ENCODE measurements at places on chromosomes 5 and 9.

- DNase-seq, result no peak
Measured at GRCh38 chr5:177353093-177353492, 1.6 kb upstream of the LMAN2 start.

GRCh38 chr5:102797322-102797884 is 42.3 kb downstream of the PAM start:
- no peak for DNase-seq

GRCh38 chr5:155025895-155026294 is 12.3 kb downstream of the KIF4B start:
- no peak for DNase-seq

DNA sequence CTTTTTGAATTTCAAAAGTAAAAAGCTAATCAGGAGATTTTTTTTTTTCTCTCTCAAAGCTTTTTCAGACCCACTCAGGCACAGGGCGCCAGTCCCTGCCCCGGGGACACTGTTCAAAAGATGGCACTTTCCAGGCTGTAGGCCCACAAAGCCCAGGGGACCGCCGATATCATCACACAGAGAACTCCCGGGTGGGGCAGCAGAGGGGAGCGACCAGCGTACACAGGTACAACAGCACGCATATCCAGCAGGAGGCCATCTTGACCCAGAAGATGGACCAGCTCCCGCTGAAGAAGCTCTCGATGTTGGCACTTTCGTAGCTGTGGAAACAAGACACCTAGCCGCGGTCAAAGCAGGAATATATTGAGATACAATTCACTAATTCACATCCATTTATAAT is 108.3 kb downstream of the THBS4 start:
- no peak for DNase-seq

GRCh38 chr9:86741311-86742208 is 205.7 kb downstream of the GAS1 start:
- DNase-seq, result no peak

- no peak for DNase-seq
Measured at GRCh38 chr9:124139001-124139400, 118.7 kb upstream of the NEK6 start.

DNA sequence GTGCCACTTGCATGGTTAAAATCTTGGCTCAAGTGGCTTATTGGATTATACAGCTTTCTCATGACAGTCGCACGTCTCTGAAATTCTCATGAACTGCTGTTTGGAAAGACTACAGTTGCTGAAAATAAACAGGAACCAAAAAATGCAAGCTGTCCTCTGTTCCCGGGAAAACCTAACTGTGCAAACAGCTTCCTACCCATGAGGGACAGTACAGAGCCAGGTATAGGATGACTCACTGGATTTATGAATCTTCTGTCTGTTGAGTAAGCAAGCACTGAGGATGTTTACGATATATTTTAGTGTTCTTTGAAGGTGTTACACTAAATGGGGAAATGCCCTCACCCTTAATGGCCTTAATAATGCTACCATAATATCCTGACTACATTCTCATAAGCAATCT is 380.3 kb upstream of the TNC start:
- no peak for DNase-seq

- DNase-seq, result no peak
Measured at GRCh38 chr9:93869088-93869487, 86.1 kb downstream of the BARX1 start.

- DNase-seq, result no peak
Measured at GRCh38 chr9:111948951-111949350, 52.3 kb downstream of the UGCG start.

DNA sequence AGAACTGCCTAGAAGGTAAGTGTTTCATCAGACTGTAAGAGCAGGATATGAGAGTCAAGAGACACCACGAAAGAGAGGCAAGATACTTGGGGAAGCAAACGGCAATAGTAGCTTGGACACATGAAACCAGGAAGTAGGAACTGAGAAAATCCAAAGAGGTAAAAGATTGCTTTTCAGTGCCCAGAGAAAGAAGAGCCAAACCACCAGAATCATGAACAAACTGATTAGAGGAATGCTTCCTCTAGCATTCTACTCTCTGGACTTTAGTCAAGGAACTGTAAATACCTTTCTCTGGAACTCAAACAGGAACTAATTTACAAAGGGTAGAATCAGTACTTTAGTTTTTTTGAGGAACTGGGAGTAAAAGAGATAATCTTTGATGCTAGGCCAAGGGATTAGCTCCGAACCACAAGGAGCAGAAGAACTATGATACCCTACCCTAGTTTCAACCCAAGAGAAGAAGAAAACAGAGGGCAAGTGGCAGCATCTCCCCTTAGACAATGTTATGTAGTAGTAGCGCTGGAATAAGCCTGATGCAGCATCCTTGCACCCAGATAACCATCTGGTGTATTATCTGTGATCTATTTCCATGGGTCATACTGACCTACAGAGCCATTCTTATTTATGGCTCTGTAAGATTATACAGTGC is 41.3 kb downstream of the EFCAB9 start:
- no peak for DNase-seq

DNA sequence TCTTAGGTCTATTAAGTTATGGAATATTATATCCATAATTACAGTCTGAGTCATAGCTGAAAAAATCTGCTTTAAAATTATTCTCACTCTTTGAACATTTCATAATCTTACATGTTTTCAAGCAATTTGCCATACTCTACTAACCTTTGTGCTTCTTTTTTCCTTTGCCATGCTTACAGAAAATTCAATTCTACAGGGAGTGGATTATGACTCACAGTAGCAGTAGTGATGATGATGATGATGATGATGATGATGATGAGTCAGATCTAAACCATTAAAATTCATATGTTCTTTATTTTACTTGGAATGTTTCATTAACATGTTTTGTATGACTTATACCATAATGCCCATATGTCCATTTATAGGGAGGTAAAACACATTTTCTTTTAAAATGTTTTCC is 207.1 kb downstream of the VPS13A start:
- DNase-seq, result no peak

GRCh38 chr5:83376461-83376860 is 95.1 kb upstream of the VCAN start:
- no peak for DNase-seq

DNA sequence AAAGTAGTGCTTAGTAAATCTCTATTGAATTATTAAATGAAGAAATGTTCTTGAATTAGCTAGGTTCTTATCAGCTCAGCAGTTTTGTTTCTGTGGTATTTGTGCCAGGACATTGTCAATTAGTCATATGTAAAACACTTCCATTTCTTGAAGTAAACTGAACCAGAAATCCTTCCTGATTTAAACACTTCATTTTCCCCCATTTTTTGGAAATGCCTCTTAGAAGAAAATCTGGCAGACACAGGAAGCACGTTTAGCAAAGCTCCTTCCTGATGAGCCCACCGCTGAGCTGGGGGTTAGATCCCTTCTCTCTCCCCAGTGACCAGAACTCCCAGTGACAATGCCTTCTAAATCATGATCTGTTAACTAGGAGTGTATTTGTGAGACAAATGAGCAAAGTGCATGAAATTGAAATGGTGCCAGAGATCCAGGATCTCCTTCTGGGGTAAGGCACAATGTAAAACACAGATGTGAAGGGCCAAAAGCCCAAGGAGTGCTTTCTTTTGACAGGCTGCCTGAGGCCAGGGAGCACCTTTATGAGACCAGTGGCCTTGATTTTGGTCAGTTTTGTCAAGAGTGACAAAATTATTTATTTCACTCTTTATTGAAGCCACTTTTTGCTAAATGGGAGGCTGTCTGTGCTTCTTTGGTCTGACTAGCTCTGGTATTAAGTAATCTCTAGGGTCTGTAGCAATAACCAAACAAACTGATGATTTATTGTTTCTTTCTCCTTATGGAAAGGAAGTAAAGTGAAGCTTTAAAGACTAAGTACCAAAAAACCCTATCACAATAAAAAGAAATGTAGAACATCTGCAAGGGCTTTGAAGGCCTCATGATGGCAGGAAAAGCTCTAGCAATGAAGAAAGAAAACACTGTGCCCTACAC is 25.5 kb upstream of the RUSC2 start:
- DNase-seq, result no peak

GRCh38 chr5:99285606-99286005 is 356.8 kb upstream of the CHD1 start:
- no peak for DNase-seq

DNA sequence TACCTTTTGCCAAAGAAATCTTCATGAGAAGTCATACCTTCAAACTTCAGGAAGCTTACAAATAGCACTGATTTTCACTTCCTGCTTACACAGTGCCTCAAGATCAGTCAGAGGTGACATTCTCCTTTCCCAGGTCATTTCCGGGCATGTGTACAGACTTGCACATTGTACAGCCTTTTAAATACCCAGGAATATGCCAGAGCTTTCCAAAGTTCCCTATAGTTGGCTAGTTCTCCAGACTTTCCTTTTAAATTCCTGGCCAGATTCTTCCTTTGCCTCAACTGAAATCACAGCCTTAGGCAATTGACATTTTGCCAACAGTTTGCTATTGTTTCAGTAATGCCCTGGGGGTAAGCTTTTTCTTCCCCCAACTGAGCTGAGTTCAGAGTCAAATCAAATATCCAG is 47.2 kb downstream of the RFX3 start:
- DNase-seq, result no peak

DNA sequence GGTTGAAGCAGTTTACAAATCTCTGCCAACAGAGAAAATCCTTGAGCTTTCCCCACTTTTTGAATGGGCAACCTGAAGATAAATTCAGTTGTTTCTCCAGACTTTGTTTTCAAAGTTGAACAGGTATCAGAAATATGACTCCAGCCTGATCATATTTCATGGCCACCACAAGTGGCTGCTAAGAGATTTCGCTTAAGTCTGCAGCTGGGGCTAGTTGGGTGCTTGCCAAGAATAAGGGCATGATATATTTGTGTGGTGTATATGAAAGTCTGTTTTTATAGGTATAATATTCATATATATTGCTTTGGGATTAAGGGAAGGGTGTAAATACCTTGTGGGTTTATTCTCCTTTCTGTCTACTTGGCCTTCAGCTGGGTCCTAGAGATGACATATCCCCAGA is 168.4 kb upstream of the GDNF start:
- no peak for DNase-seq

DNA sequence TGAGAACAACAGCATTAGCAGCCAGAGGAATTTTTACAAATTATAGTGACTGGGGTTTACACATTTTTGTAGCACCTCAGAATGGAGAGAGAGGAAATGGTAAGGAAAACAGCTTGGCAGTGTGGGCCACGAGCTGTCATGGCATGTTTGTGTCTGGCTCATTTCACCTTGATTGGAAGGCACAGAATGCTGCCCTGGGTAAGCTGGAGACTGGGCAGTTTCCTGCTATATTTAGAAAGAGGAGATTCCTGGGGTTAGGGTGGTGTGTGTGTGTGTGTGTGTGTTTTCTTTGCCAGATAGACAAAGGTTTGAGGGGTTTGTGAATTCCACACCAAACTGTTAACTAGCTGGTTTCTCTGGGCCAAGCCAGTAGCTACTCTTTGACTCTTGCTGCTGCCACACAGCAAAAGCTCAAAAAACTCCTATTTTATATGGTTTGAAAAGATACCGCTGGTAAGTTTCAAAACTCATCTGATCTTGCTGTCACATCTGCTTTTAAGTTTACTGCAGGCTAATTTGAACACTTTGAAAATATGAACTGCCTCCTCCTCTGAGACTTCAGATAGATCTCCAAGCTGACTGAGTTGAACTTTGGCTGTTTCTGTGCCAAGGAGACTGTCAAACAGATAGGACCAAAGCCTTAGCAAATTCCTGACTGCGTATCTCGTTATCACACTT is 9.1 kb downstream of the ARHGAP26 start:
- DNase-seq, result no peak

- DNase-seq, result no peak
Measured at GRCh38 chr5:125914471-125914870, 508.7 kb upstream of the GRAMD2B start.

- DNase-seq, result peak; percentile 10
Measured at GRCh38 chr5:154756009-154756867, 1.1 kb downstream of the LARP1 start.

- DNase-seq, result no peak
Measured at GRCh38 chr9:125732562-125732961, 14.6 kb upstream of the PBX3 start.

GRCh38 chr9:18824095-18824666 is 208.8 kb downstream of the SAXO1 start:
- no peak for DNase-seq

- DNase-seq, result no peak
Measured at GRCh38 chr5:10489810-10490426, 48.2 kb downstream of the ROPN1L start.

DNA sequence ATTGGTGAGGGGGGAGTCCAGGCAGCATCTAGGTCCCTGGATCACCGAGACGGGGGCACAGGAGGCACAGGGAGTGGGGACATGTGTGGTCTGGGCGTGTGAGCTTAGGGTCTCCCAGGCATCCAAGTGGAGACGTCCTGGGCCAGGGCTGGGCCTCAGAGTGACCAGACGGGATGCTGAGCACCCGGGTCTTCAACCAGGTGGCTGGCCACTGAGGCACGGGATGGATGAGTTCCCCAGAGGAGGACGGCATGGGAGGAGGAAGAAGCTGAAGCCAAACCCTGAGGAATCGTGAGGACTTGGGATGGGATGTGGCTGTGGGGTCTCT is 88.0 kb downstream of the LMX1B start:
- no peak for DNase-seq

DNA sequence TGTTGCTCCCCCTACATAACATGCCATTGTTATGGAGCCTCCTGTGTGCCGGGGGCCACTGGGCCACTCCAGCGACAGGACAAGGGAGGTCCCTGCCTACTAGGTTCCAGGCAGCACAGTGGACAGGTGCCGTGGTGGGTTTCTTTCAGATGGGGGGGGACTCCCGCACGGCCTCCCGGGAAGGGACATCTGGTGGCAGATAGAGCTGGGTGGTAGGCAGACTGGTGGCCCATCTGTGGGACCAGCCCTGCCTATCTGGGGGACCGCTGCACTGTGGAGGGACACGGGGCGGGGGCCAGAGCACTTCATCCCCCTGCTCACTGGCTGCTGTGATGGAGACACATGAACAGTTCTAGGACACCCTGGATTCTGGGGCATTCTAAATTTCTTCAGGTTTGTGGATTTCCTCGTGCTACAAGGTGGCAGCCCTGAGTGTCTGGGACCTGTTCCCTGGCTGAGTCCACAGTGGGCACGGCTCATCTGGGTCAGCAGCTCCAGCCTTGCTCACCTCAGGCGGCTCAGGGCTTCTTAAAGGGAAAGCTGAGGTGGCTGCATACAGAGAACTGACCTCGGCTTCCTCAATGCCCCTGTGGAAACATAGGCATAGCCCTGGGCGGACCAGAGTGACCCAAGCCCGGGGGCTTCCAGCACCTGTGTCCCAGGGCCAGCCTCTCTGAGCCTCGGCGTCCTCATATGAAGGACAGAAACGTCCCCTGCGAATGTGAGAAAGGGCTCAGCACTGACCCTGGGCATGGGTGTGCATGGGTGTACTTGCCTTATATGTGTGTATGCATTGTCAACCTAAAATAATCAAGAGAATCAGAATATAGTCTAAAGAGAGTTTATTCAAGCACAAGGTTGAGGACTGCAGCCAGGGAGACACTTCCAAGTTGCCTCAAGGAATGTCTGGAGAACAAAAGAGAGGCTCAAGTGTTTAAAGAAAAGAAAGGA is 22.5 kb downstream of the FGD3 start:
- DNase-seq, result no peak

GRCh38 chr5:14118551-14119320 is 24.4 kb upstream of the TRIO start:
- DNase-seq, result no peak
